ENCODE measurements at places on chromosomes 16 and 17. TPM values are rescaled to one million over a fixed set of nuclear protein-coding genes. Genes with fewer than 3 reads are reported as not detected.

ITGA2B gene
- polyA plus RNA-seq, result not detected

FAM234A gene
- 34.7 TPM for polyA plus RNA-seq

RAB37 gene
- 1.2 TPM for polyA plus RNA-seq

TEX14 gene
- 6.9 TPM for polyA plus RNA-seq

GRCh38 chr17:8913879-8914278 lies 46.4 kb upstream of the PIK3R6 start:
- DNase-seq, result no peak

DNA sequence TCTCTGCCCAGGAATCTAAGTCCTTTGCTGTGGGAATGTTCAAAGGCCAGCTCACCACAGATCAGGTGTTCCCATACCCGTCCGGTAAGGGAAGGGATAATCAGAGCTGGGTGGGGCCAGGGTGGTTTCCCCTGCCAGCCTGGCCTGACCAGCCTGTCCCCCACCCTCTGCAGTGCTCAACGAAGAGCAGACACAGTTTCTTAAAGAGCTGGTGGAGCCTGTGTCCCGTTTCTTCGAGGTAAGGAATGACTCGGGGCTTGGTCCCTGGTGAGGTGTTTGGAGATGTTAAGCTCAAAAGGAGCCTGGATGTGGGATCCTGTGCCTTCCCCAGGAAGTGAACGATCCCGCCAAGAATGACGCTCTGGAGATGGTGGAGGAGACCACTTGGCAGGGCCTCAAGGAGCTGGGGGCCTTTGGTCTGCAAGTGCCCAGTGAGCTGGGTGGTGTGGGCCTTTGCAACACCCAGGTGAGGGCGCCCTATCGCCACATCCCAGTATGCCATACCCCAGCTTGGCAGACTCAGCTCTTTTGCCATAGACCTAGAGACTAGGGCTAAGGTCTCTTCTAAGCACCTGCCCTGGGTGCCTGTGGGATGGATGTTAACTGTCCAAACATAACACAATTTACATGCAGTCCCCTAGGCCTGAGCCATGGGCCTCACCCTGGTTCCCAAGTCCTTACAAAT lies 997 bp downstream of the ACADVL start:
- no peak for DNase-seq

- DNase-seq, result no peak
Observed at GRCh38 chr16:55508271-55508921, 476 bp upstream of the LPCAT2 start.

DNA sequence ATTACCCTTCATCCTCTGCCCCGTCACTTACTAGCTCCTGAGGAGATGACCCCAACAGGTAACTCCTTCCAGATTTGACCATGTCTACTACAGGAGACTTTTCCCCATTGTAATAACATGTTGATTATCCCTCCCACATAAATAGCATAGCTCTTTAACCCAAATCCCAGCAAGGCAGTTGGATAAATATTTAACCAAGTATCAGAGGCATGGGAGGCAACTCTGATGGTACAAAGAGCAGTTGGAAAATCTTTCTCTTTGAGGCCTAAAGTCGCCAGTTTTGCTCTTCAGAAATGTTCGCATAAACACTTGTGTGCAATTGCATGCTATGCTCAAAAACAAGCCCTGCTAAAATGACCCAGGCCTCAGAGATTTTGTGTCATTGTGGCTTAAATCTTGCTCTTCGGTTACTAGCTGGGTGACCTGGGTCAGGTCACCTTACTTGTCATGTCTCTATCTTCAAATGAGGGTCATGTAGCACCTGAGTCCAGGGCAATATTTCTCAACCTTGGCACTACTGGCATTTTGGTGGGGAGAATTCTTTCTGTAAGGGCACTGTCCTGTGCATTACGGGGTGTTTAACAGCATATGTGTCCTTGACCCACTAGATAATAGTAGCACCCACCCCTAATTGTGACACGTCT lies 48.8 kb downstream of the HSD17B2 start:
- no peak for DNase-seq

DNA sequence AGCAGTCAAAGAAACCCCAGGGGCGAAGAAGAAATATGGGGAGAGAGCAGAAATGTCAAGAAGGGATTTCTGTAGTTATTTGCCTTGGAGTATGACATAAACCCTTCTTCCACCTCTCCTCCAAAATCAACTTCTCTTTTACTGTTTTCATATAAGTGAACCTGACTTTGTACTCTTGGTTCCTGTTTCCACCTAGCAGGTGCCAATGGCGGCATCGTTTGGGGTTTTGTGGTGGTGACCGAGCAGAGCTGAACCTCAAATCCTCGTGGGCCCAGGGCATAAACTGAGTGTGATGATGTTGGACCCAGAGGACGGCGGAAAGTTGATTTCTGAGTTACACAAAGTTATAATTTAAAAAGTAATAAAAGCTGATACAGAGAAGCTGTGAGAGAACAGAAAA lies 39.6 kb upstream of the PSMD7 start:
- no peak for DNase-seq
